ENCODE measurements at places on chromosomes 3 and 15. TPM values are rescaled to one million over a fixed set of nuclear protein-coding genes. Genes with fewer than 3 reads are reported as not detected.

GRCh38 chr3:193774272-193774915 lies 181.4 kb downstream of the OPA1 start:
- DNase-seq: no peak

DNA sequence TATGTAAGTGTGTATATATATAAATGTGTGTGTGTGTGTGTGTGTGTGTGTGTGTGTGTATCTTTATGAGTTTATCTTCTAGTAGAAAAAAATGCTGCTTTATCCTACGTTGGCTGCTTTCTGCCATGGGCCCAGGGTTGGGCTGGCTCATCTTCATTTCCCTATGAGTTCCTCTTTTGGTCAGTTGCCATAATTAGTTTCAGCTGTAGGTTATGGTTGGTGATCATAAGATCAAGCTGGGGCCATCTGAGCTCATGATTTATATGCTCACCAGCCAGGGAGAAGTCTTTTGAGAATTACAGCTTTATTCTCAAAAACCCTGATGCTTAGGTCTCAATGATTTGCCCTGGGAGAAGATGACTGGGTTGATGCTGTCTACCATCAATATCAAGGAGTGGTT lies 775.8 kb upstream of the ARPP21 start:
- no peak for DNase-seq

DNA sequence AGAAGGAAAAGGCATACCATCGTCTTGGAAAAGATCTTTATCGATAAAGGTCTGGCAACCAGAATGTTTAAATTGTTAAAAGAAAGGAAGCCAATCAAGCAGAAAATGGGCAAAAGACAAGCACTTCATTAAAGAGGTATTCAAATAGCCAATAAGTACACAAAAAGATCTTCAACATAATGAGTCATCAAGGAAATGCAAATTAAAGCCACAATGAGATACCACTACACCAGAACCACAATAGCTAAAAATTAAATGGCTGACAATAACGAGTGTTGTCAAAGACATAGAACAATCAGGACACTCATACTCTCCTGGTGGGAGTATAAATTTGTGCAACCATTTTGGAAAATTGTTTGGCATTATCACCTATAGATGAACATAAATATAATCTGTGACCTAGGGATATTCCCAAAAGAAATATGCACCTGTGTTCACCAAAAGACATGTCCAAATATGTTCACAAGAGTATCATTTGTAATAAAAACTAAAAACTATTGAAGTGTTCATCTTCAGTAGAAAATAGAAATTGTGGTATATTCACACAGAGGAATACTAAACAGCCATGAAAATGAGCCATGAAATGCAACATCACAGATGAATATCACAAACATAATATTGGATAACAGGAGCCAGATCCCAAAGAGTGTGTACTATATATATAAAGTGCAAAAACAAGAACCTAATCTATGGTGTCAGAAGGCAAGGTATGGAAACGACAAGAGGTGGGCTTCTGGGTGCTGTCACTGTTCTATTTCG lies 14.4 kb upstream of the BTBD1 start:
- no peak for DNase-seq

GRCh38 chr3:37946531-37946889 lies 44.1 kb upstream of the VILL start:
- DNase-seq: no peak

DNA sequence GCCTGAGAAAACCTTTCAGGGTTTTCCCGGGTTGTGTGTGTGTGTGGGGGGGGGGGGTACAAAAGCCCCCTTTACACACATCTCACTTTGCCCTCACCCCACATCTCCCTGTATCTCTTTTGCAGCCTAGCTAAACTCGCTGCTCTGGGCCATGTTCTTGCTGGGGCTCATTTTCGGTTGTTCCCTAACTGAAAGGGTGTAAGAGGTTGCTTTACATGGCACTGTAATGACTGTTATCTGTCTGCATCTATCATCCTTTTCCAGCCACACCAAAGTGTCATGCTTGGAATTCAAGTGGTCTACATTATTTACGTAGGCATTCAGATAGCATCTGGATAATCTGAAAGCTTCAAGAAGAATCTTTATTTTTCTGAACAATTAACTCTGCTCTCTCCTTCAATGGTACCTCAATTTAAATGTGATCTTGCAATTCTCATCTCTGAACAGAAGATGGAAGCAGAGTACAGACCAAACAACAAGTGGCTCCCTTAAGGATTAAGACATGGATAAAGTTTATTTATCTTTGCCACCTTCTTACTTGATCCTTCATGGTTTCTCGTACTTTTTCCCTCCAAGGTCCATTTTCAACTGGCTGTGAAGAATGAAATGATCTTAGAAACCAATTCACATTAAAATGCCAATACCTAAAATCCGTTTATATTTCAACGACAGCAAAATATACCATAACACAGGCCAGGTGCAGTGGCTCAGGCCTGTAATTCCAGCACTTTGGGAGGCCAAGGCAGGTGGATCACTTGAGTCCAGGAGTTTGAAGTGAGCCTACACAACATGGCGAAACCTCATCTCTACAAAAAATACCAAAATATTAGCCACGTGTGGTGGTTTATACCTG lies 34.9 kb downstream of the DCLK3 start:
- no peak for DNase-seq

DNA sequence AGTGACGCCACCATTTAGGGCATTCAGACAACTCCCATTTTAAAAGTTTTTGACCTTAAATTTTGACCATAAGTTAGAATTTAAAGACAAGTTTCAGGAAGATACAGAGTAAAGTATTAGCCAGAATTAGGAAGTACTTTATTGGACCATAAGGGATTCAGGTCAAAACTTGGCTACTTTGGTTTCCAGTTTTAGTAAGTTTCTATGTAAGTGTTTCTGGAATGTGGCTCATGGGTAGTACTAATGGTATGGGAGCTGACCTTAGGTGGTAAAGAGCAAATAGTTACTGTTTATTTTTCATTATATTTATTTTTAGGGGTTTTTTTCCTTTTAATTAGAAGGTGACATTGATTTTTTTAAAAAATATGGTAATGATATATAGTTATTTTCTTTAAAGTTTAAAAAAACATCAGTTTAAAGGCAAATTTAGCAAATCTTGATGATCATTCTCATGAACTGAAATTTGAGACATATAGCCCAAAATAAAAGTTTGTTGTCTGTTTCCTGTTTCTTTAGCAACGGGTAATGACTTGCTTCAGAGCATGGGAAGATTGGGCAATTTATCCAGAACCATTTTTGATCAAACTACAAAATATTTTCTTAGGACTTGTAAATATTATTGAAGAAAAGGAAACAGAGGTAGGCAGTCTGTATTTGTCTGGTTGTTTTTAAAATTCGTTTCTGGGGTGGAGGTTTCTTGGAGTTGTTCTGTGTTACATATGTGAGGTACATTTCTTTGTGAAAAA lies 34.3 kb downstream of the U2SURP start:
- DNase-seq: no peak

- no peak for DNase-seq
Measured at GRCh38 chr3:43523454-43524053, 98.3 kb downstream of the ANO10 start.

DNA sequence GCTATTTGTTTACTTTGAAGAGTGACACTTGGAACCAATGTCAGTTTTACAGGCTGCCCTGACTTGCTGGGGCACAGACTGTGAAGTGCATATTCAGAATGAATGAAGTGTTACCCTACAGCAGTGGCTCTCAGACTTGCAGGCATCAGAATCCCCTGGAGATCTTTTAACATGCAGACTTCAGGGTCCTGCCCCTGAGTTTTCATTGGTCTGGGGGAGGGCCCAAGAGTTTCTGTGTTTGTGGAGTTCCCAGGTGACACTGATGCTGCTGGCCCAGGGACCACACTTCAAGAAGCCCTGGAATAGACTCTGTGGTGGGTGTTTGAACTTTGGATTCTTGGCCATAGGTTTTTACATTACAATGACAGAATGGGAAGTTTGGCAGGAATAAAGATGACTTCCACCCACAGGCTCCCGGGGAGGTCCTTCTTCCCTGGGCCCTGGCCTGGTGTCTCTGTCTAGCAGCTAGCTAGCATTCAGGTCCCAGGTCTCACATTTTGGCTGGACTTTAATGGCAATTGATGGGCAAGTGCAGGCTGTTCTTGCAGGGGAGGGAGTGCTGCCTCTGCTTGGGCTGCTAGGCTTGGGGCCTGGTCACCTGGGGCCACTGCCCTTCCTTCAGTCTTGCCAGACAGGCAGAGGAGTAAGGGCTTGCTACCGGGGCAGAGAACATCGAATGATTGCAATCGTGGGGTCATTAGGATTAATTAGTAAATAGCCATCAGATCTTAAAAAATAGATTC lies 149.0 kb downstream of the APBA2 start:
- no peak for DNase-seq

GRCh38 chr3:87073496-87074145 lies 82.7 kb upstream of the VGLL3 start:
- no peak for DNase-seq

GRCh38 chr3:26191556-26191955 lies 401.7 kb downstream of the OXSM start:
- DNase-seq: no peak

GRCh38 chr3:81764665-81765064 lies 3.2 kb upstream of the GBE1 start:
- no peak for DNase-seq

DNA sequence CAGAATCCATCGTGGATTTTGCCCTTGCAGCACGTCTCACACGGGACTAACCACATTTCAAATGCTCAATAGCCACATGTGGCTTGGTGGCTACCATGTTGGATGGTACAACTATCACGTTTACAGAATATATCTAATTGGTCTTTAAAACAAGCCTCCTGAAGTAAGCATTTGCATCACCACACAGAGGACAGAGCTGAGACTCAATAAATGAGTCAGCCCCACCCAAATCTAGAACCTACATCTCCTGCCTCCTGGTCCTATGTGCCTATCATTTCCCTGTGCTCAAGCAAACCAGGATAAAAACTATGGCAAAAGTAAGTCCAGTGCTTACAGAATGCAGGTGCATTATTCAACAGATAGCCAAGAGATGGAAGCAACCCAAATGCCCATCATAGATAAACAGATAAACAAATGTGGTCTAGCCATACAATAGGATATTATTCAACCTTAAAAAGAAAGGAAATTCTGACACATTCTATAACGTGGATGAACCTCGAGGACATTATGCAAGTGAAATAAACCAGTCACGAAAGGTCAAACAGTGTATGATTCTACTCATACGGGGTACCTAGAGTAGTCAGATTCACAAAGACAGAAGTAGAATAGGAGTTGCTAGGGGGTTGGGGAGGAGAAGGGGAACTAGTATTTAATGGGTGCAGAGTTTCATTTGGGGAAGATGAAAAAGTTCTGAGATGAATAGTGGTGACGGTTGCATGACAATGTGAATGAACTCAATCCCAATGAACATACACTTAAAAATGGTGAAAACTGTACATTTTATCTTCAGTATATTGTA lies 43.9 kb downstream of the SRGAP3 start:
- no peak for DNase-seq

GRCh38 chr3:137347132-137347531 lies 389.3 kb downstream of the IL20RB start:
- no peak for DNase-seq

GRCh38 chr3:48598323-48599076 lies 3.4 kb upstream of the COL7A1 start:
- peak; percentile 71 for DNase-seq

The CMC1 gene
- 33.7 TPM for total RNA-seq

The U2SURP gene
- 39.8 TPM for total RNA-seq

The GPR149 gene
- total RNA-seq: not detected

The CCDC54 gene
- not detected for total RNA-seq

The MYZAP gene
- total RNA-seq: 966 TPM

The CTXN2 gene
- total RNA-seq: not detected

The SEMA7A gene
- 1.2 TPM for total RNA-seq

Data from Right ventricle myocardium superior (tissue), 1 donor.